ENCODE measurements at places on chromosomes 3 and 15.

DNA sequence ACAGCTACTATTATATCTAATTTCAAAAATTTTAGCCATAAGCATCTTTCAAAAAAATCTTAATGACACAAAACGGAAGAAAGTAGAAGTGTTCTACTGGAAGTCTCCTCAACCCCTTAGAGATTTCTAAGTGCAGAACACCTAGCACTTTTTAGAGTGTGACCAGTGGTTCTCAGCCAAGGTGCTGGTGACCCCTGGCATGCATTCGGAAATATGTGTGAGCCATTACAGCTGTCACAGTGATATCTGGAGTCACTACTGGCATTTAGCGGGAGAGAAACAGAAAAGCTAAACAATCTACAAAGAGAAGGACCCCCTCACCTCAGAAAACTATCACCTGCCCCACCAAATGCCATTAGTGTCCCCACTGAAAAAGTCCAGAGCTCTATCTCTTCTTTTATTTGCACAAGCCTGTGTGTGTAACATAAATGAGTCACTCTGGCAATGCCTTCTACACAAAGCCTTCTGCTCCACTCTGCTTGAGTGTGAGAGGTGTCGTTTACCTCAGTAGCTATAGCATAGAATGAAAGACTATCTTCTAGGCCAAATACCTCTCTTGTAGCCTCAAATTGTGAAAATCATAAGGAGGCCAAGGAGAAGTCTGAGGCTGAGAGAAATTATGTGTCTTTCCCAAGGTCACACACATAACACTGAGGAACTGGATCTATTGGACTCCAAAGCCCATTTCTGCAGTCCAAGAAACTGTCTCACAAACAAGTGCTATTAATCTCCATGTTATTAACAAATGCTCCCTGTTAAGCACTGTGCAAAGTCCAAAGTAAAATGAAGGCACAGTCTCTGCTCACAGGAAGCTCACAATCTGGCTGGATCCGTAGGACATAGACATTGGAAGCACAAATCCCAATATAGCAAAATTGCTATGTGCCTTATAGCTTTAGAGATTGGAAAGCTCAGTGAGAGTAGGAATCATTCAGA is 28.5 kb upstream of the KCNMB2 start:
- DNase-seq, result no peak

DNA sequence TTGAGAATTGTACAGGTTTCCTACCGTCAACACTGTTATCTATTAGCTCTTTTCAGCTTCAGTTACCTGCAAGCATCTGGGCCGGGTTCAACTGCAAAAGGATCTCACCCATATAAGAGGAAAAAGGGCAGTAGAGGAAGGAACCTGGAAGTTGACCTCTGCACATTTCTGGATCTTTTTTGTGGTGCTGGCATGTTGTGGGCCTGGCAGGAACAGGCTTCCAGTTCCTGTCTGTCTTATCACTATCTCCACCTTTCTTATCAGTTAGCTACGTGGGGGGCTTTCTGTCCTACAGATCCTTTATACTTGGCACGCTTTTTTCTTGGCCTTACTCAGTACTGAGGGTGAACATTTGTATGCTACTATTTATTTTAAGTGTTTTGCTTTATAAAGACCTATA is 42.2 kb upstream of the TJP1 start:
- DNase-seq, result no peak

DNA sequence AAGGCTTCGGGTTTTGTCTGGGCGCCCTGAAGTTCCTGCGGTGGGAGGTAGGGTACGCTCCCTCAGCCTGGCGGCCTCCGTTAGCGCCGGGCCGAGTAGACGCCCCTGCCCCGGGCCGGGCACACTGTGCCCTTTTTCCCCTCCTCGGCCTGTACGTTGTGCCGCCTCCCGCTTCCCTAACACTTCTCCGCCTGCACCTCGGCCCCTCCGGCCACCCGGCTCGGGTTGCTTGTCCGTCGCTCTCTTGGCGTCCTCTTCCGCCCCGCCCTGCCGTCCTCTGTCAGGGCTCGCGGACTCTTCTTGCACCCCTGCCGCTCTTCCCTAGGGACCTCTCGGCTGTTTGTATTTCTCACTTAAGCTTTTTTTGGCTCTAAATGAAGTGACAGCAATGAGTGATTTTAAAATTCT is 384 bp downstream of the KNL1 start:
- peak; percentile 68 for DNase-seq

GRCh38 chr3:2826453-2826852 is 283.7 kb downstream of the IL5RA start:
- DNase-seq, result no peak

GRCh38 chr3:122609798-122610559 is 32.5 kb downstream of the PARP15 start:
- DNase-seq, result no peak

DNA sequence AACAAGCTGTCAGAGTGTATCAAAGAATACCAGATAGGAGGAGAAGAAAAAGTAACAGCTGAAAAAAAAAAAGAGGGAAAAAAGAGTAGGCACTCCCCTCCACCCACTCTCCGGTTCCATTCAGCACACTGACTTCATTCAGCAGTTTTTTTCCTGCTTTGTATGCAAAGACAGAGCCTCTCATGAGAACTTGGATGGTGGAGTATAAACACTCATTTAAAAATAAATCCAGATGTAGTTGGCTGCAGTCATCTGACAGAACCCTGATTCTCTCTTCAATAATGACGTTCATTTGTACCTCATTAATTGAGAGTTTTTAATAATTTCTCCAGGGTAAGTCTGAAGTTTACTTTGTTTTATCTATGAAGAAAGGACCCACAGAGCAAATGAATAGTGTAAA is 81.0 kb downstream of the TMEM108 start:
- no peak for DNase-seq

GRCh38 chr3:138470687-138471086 is 36.3 kb downstream of the ESYT3 start:
- DNase-seq, result no peak

DNA sequence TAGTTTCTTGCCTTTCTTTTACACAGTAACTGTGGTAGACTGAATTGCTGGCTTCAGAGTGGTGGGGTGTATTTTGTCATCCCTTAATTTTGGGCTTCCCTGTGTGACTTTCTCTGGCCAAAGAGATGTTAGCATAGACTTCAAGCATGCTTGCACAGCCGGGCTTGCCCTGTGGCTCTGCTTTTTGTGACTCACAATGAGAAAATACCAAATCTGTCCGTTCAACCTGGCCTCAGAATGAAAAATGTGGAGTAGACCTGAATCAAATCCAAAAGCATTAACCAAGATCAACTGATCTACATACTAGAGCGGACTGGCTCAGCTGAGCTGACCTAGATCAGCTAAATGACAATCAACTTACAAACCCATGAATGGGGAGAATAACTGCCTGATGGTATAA is 51.4 kb downstream of the PLAAT1 start:
- DNase-seq, result no peak

DNA sequence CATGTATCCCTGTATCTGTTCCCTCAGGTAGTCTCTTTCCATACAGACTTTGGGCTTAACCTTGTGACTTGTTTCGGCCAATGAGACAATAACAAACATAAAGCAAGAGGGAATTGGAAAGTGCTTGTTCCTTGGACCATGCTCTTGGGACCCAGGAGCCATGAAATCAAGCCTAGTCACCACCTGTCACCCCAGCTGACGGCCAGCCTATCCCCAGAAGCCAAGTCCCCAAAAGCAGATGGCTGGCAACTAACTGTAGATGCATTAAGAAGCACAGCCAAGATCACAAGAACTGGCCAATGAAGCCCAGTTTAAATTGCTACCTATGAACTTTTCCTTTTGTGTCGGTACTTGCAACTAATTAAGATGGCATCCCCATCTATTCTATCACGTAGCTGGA is 822.0 kb downstream of the CADM2 start:
- DNase-seq, result no peak

- no peak for DNase-seq
Measured at GRCh38 chr3:10469441-10470119, 35.8 kb downstream of the ATP2B2 start.

- no peak for DNase-seq
Measured at GRCh38 chr3:51024765-51025632, 350.3 kb downstream of the DOCK3 start.

DNA sequence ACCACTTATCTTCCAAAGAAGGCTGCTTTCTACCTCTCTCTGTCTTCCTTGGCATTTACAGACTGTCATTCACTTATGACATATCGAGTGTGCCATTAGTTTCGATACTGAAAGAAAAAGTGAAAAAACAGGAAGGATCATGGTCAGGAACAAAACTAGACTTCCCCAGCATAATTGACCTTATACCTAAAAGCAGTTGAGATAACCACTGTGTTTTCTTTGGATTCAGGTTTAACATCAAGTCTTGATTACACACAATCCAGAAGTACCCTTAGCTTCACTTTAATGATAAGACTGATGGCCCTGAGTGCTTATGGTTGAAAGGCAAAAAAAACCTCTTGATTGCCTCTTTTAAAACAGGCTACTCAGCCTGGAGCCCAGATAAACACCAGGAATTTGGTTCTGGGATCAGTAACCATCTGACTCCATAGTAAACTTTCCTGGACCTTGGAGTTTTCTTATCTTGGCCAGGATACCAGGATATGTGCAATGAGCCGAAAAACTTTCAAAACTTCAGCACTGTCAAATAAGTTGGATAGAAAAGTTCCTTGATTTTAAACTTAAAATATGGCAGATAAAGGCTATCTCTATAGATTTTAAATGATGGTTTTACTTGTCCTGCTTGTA is 5.0 kb upstream of the UACA start:
- no peak for DNase-seq

DNA sequence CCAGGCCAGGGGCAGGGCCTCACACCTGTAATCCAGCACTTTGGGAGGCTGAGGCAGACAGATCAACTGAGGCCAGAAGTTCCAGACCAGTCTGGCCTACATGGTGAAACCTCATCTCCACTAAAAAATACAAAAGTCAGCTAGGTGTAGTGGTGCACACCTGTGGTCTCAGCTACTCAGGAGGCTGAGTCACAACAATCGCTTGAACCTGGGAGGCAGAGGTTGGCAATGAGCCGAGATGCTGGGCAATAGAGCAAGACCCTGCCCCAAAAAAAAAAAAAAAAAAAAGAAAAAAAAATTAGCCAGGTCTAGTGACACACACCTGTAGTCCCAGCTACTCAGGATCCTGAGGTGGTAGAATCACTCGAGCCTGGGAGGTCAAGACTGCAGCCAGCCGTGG is 18.8 kb downstream of the MYO9A start:
- no peak for DNase-seq

DNA sequence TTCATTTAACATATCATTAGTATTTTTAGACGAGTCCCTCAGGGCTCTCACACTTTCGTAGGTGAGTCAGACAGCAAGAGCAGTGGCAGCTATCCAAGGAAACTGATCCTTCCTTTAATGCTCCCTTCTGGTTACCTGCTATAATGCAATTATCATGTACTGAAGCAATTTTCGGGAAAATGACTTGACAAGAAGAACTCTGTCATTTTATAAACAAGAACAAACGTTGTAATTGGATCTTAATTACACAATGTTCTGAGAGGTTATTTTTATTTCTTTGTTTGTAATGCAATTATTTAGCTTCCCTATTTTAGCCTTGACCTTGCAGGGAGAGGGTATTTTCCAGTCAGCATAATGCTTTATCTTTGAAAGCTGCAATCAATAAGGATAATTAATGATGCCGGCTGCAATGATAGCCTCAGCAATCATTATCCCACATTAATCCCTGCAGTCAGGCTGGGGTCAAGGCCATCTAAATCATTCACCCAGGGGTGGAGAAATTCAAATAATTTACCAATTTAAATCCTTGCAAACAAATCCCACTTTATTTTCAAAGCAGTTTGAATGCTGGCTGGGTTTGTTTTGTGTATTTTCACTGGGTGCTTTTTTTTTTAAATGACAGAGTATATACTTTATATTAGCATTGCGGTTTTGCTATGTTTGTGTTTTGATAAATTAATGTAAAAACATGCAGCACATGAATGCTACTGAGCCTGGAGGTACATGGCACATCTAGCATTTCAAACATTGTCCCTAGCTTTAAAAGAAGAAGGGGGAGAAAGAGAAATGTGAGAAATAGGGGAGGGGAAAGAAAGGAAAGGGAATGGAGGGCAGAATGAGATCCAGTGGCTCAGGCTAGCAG is 249.9 kb downstream of the SHOX2 start:
- no peak for DNase-seq

DNA sequence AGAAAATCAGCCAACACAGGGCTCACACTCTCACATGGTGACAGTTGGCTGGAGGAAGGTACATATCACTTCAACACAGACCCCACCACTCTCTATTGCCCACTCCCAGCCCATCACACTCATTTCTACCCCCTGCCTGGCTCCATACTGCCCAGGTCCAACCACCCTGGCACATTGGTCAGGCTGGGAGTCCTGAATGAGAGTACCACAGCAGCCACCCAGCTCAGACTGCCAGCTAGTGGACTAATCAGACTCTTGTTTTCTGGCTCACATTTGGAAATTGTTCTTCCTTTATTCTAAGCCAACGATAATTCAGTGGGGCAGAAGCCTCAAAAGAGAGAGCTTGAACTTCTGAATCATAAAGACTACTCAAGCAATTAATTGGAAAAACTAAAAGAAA is 20.0 kb downstream of the MRPL46 start:
- DNase-seq, result no peak

DNA sequence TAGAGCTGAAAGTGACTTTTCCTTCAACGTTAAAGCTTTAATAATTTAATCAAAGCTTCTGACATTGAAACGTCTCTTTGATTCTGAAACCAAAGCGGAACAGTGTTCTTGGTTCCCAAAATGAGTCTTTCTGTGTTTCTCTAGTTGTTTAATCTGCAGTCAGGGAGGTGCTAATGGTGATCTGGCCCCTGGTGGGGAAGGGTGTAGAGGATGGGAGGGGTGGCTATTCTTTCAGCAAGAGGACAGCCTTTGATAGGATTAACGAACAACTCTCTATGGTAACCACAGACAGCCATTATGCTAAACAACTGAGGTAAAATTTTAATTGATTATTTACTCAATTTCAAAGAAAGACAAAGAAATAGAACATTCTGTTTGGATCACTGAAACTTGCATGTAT is 79.9 kb upstream of the CADPS start:
- DNase-seq, result no peak

DNA sequence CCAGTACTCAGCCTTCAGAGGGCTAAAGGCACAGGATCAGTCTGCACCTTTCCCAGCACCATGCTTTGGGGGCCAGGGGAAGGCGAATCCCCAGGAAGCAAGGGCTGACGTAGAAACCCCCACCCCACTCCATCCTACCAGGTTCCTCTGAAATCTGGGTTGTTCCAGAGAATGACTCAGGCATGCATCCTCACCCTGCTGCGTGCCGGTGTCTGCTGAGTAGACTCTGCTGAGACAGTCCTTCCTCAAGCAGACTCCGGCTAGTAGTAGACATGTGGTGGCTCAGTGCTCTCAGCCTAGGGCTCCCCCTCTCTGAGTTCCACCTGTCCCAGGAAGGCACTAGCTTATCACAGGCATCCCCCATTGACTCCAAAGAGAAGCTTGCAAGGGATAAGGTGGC is 9.0 kb downstream of the TMEM43 start:
- DNase-seq, result no peak

Measured in SK-MEL-5 (cell line).